ENCODE measurements at places on chromosomes 2 and 18.
A peak's percentile ranks its signal among the peaks of the same experiment; 100 is the strongest.

GRCh38 chr18:37188016-37188791 is 359.3 kb downstream of the KIAA1328 start:
- DNase-seq: no peak

GRCh38 chr2:9762164-9762563 is 81.1 kb upstream of the TAF1B start:
- no peak for DNase-seq

DNA sequence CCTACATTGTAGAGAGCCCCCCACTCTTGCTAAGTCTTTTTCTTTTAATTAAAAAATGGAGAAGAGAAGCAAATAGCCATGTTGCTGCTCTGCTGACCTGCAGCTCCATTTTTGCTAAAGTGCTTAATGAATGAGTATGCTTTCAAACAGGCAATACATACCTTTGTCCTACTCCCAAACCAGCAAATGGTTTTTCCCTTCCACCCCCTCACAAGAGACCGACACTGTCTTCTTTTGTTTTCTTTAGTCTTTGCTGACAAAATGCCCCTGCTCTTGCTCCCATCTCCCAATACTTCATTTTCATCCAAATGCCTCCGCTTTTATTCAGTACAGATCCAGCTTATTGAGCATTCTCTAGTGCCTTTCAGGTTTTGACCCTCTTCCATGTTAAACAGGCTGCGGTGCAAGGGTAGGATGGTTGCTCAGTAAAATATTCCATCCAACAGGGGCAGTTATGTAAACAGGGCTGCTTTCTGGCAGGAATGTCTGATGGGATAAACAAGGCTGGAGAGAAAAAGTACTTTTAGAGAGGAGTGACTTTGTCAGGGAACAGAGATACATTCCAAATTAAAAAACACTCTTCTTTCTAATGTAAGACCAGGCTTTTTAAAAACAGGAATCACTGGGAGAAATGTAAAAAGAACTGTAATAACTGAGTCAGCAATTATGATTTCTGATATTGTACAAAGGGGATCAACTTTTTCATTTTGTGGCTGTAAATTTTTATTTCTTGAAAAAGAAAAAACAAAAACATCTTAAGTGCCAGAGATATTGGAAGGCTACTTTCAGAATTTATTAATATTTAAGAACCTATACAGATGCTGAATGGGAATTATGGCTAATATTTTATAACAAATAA is 136.8 kb downstream of the MEP1B start:
- no peak for DNase-seq

GRCh38 chr2:218436992-218437391 is 18.1 kb downstream of the VIL1 start:
- no peak for DNase-seq

DNA sequence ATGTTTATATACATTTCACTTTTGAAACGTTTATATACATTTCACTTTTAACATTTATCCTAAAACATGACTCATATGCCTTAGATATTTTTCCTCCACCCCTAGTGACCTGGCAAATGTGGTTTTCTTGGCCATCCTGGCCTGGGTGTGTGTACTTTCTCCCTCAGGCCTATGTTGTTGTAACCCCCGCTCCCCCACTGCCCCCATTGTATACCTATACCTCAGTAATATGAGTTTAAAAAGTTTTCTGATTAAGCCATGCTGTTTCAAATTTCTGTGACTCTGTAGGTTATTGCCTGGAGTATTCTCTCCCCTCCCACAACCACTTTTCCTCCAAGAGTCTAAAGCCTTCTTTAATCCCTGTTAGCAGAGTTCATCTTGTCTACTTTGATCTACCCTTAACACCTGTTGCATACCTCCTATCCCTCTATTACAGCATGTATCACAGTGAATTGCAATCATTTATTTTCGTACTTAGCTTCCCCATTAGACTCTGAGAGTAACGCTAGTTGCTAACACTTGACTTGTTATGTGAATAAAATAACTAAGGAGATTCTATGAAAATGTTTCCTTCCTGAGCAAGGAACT is 67.9 kb downstream of the LCLAT1 start:
- DNase-seq: no peak

DNA sequence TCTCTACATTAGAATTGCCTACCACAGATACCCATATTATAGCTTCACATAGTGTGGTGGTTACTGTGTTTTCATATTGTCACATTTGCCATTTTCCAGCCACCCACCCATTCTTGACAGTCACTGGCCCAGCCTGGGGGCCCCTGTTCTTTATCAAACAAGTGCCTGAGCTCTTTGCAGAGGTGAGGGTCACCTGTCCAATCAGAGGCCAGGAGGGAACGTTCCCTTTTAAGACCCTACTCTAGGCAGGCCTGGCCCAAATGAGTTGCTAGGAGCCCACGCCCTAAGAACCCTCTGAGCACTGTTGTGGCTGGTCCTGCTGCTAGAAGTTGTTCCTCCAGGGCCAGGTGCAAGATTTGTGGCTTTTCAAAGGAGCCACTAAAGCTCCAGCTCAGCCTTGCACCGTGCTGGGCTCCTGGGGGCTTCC is 5.2 kb downstream of the IL37 start:
- DNase-seq: no peak

- DNase-seq: no peak
These were observed 28.5 kb upstream of the C18orf32 start for GRCh38 chr18:49515516-49515915.

DNA sequence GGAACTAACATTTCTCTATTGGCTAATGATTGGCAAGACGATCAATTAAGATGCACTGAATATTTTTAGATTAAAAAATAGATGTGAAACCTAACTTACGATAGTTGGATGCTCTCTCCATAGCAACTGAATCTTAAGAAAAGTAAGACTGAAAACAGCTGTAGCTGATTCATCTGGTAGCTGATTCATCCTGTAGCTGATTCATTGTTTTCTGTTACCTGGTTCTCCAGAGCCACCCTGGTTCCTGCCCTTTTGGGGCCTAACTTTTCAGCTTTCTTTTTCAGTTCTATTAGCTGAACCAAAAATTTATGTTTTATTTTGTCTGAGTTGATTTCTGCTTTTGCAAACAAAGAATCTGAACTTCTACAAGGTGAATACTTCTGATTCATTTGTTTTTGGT is 22.7 kb upstream of the SPR start:
- no peak for DNase-seq

DNA sequence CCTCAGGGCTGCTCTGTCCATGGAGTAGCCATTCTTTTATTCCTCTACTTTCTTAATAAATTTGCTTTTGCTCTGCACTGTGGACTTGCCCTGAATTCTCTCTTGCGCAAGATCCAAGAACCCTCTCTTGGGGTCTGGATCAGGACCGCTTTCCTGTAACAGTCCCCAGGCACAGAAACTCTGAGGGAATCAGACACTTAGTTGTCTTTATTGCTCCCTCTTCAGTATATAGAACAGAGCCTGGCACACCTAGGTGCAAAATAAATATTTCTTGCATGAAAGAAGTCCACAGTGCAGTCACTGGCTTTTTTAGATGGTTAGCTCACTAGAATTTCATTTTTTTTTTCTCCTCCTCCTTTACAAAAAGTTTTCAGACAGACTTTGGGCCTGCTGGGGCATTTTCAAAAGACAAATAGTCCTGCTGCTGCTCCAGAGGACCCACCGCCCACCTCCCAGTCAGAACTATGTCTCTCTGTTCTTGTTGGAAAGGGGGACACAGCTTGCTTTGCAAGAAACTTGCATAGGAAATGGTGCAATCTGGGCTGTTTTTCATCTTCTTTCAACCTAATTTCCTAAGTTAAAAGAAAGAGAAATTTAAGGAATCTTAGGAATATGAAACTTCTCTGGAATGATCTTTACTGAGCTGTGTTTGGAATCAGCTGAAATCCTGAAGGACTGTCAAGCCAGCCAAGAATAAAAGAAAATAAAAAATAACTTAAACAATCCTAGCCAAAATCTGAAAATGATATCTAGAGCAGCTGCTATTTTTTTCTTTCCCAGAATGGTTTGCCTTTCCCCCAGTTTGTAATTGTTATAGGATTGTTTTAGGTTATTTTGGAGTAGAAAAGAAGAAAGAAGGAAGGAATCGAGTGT is 31.7 kb upstream of the MAP4K3 start:
- DNase-seq: no peak

DNA sequence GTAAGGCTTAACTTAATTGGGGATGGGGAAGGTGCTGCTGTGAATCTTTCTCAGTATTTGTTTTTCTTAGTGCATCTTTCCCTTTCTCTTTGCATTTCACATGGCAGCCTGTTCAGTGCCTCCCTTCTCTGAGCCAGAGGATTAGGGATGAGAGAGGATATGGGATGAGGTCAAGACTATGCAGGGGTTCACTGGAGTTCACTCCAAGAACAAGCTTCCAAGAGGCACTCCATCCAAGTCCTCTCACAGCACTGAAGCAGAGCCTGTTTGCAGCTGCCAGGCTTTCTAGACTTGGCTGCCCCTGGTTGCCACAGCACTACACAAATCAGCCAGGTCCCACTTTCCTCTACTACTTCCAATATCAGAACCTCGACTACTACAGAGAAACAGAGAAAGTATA is 80.3 kb upstream of the GYPC start:
- DNase-seq: no peak

- DNase-seq: no peak
These were observed 16.6 kb downstream of the CNDP1 start for GRCh38 chr18:74550886-74551285.

GRCh38 chr18:11005528-11005927 is 143.8 kb downstream of the PIEZO2 start:
- DNase-seq: no peak

GRCh38 chr18:76530846-76531245 is 35.8 kb upstream of the ZNF516 start:
- no peak for DNase-seq

DNA sequence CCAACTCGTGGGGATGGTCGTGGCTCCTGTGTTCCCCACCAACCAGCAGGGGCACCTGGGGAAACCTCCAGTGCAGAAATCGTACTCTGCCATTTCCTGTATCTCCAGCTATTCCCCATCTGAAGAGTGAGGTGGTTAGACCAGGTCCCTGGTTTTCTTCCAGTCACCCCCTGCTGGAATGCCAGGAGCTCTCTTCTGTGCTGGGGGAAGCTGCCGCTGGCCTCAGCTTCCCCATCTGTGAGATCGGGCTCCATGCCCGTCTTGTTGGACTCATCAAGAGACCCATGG is 119.7 kb downstream of the INHBB start:
- no peak for DNase-seq

- peak; percentile 21 for DNase-seq
These were observed 743 bp downstream of the XPO1 start for GRCh38 chr2:61537277-61537949.

GRCh38 chr18:32138332-32138982 is 46.8 kb downstream of the RNF138 start:
- no peak for DNase-seq

DNA sequence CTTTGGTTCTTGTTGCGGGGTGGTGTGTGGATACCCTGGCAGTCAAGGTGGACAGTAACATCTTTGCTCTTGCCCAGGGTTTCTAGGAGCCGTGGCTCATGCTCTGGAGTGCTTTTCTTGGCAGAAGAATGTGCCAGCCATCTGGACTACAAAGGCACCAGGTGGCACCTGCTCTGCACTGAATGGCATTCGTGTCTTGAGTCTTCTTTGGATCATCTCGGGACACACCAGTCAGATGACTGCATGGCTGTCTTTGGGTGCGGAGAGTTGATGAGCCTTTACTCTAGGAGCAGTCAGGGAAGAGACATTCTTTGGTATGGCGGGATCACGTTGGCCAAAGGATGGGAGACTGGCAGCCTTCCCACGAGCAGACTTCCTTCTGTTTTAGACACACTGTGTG is 104.1 kb upstream of the SEC11C start:
- no peak for DNase-seq

DNA sequence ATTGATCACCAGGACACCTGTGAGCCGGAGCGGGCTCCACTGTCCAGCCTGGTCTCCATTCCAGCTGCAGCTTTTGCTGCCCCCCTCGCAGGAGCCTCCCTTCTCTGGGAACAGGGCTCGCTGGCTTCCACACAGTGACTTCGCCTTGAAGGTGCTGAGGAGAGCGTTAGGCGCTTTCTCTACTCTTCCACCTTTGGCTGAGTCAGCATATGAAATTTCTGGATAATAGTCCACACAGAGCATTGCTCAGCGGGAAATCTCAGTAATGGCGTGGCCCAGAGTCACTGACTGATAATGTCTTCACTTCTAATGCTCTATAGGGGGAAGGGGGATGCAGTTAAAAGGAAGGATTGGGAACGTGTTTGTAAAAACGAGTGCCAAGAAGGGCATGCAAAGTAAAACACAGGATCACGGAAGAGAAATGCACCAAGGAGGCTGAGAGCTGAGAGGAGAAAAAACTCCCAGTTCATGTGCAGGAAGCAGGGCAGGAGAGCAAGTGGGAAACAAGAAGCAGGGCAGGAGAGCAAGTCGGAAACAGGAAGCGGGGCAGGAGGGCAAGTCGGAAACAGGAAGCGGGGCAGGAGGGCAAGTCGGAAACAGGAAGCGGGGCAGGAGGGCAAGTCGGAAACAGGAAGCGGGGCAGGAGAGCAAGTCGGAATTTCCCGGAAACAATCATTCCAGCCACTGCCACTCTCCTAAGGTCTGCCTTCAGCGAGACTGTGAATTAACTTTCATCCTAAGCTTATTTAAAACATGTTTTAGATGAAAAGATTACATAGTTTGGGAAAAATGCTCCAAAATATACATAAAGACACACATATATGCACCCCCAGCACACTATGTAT is 77.7 kb downstream of the MYT1L start:
- DNase-seq: no peak

- no peak for DNase-seq
These were observed 41.1 kb downstream of the SP140 start for GRCh38 chr2:230266638-230267037.

- DNase-seq: no peak
These were observed 32.0 kb downstream of the ERCC3 start for GRCh38 chr2:127261804-127262406.

DNA sequence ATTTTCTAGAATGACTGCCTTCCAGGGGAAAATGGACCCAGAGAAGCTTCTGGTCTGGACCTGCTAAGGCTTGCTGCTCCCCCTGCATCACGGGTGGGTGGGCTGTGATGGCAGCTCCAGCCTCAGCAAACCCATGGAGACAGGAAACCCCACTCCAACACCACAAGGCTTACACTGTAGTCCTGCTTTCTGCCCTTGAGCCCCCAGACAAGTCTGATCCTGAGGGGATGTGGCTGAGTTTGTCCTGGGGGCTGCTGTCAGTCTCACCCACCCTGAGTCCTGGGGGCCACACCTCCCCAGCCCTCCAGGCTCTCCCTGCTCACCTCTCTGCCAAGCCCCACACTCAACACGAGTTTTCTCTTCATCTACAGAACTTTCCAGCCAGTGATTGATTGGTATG is 279.4 kb downstream of the EIPR1 start:
- no peak for DNase-seq
